ENCODE measurements at places on chromosomes 3 and 15.

GRCh38 chr3:72421786-72422185 lies 426.5 kb downstream of the SHQ1 start:
- DNase-seq = no peak

- no peak for DNase-seq
Measured at GRCh38 chr15:49848282-49848724, 227.5 kb downstream of the DTWD1 start.

DNA sequence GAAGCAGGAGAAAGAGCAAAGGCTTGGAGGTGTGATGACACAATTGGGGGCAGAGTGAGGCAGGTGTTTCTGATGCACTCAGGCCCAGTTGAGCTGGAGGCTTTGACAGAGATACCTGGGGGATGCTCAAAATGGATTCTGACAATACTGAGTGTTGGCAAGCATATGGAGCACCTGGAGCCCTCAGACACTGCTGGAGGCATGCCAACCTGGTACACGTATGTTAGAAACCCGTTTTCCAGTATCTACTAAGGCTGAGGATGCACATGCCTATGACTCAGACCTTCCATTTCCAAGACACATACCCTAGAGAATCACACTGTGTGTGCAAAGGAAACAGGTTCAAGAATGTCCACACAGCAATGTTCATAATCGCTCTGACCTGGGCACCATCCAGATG lies 58.7 kb downstream of the WNT7A start:
- DNase-seq = no peak

DNA sequence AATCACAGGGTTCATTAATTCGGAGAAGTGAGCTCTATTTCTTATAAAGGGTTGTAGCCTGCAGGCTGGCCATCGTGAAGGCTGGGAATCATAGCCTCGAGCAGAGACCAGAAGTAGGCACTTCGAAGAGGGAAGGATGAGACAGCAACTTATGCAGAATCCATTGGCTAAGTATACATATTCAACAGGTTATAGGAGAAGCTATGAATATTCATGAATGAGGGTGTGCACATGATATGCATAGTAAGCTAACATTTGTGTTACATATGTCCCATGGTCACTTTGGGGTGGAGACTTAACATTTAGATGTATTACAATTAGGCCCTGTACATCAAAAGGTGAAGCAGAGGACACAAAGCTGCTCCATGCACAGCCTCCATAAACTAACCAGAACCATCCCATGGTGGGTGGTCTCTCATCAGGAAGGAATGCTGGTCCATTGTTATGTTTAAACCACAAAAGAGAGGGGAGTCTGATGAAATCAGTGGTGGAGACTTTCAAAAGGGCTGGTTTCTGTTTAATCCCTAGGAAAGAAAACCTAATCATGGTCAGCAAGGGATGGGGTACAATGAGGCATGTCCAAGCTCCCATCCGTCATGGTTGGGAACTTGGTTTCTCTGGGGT lies 80.8 kb upstream of the FHIT start:
- DNase-seq = no peak

GRCh38 chr3:186239321-186239720 lies 122.7 kb downstream of the DGKG start:
- DNase-seq = no peak

GRCh38 chr3:83662381-83662960 lies 1296.3 kb upstream of the CADM2 start:
- DNase-seq = no peak

DNA sequence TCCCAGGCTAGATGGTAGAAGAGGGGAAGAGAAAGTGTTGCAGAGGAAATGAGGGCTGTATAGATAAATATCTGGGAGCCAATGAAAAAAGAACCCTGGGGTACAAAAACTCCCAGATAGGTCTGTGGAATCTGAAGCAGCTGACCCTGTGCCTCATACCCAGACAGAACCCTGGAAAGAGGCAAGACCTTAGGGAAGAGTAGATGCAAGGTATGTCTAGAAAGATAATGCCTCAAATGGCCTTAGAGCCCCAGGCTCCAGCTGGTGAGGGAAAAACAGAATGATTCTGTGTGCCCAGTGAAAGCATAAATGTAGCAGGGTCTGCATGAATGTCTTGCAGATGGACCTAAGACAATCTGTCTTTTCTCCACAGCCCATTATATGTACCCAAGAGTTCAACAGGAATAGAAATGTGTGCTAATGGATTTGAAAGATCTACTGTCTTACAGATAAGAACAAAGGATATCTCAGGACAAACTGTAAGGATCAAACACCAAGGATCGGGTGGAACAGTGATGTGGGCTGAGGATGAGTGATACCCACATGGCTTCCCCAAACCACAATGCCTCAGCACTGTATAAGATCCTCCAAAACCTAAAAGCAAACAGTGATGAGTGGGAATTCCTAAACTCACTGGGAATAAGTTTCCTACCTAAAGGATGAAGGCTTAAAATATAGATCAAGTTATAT lies 58.8 kb downstream of the NCEH1 start:
- DNase-seq = no peak

DNA sequence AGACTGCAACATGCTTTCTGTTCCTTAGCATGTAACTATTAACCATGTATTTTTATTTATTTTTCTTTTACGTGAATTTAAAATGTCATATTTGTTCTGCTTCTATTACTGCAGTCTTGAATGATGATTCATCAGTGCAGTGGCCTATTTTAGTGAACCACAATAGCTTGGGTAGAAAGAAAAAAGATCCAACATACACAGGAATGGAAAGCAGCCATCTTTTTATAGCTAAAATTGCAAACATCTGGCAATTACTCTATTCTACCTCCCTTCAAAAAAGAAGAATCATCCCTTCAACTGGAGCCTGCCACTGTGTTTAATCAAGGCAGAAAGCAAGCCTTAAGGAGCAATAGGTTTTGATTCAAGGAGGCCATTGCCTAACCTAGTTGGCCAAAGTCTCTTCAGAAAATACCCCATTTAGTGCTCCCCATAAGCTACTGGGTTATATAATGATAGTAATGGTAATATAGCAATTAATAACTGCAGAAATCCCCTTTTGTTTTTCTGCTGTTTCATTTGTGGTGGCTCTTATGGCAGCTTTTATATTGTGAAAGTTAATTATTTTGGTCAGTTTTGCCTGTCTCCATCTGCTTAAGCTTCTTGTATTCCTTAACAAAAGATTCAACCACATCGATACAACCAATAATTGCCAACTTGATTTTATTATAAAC lies 267.3 kb downstream of the LPP start:
- DNase-seq = no peak

GRCh38 chr3:101936419-101937356 lies 87.4 kb downstream of the NFKBIZ start:
- no peak for DNase-seq

- DNase-seq = no peak
Measured at GRCh38 chr3:175150812-175151401, 291.8 kb downstream of the NAALADL2 start.

DNA sequence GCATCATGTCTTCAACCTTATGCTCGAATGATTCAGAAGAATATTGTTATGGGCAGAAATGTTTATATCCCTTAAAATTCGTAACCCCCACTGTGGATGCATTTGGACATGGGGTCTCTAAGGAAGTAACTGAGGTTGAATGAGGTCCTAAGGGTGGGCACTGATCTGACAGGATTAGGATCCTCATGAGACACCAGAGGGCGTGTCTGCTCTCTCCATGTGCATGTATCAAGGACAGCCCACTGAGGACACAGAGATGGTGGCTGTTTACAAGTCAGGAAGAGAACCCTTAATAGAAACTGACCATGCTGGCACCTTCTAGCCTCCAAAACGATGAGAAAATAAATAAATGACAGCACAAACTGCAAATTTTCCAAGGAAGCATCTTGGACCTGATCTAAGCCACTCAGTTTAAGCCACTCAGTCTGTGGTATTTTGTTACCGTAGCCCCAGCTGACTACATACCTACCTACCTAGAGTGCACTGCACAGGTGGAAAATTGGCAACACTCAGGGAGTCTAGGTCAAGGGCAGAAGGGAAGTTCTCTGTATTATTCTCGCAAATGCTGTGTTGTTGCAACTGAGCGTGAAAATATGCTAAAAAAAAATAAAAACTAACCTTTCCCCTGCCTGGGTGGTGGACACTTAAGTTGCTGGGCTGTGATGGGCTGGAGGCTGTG lies 126.6 kb downstream of the TJP1 start:
- no peak for DNase-seq

- DNase-seq = no peak
Measured at GRCh38 chr3:64353226-64353625, 128.0 kb upstream of the PRICKLE2 start.

DNA sequence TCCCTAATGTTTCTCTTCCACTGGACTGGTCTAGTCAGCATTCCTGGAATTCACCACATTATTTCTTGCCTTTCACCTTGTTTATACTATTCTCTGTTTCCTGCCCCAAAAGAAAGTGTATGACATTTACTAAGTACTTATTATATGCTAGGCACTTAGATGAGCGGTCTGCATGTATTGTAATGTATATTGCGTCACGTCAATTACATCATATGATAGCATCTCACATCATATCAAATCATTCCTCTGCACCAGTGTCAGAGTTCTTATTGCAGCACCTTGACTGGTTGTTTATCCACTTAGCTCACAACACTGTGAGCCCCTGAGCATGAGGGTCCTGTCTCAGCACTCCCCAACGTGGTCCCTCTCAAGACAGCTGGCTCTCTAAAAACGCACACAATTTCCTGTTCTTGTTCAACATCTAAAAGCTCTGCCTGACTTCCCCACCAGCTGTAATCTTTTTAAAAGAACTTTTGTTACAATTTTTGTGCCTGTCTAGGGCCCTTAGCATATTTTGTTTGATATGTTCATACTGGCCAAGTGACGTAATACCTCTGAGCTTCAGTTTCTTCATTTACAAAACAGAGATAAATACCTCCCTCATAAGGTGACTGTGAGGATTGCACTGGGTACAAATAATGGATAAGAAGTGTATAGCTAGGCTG lies 58.8 kb downstream of the ARHGAP31 start:
- no peak for DNase-seq

DNA sequence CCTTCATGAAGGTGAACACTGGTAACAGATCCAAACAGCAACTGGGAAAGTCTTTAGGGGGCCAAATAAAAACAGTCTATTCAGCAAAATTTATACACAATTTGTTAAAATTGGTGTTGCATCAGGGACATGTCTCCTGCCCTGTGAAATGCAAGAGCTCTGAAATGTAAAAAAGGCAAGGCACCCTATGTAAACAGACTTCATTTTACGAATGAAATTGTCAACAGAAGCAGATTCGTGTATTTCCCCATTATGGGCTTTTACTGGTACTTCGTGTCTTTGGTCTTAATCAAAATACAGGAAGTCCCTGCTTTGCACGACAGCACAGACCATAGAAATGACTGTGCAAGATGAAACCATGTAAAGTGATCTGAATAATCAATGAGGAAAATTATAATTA lies 127.3 kb upstream of the THBS1 start:
- DNase-seq = no peak

- no peak for DNase-seq
Measured at GRCh38 chr3:52923963-52924362, 26.6 kb upstream of the STIMATE start.

- DNase-seq = no peak
Measured at GRCh38 chr3:18593231-18593630, 168.1 kb upstream of the SATB1 start.

GRCh38 chr3:102466001-102466400 lies 31.2 kb downstream of the ZPLD1 start:
- no peak for DNase-seq

- DNase-seq = no peak
Measured at GRCh38 chr15:83166218-83166617, 41.4 kb downstream of the HDGFL3 start.

- DNase-seq = no peak
Measured at GRCh38 chr3:50392101-50392715, 32.9 kb upstream of the TMEM115 start.

- no peak for DNase-seq
Measured at GRCh38 chr3:22371036-22371435, 620.0 kb upstream of the ZNF385D start.

DNA sequence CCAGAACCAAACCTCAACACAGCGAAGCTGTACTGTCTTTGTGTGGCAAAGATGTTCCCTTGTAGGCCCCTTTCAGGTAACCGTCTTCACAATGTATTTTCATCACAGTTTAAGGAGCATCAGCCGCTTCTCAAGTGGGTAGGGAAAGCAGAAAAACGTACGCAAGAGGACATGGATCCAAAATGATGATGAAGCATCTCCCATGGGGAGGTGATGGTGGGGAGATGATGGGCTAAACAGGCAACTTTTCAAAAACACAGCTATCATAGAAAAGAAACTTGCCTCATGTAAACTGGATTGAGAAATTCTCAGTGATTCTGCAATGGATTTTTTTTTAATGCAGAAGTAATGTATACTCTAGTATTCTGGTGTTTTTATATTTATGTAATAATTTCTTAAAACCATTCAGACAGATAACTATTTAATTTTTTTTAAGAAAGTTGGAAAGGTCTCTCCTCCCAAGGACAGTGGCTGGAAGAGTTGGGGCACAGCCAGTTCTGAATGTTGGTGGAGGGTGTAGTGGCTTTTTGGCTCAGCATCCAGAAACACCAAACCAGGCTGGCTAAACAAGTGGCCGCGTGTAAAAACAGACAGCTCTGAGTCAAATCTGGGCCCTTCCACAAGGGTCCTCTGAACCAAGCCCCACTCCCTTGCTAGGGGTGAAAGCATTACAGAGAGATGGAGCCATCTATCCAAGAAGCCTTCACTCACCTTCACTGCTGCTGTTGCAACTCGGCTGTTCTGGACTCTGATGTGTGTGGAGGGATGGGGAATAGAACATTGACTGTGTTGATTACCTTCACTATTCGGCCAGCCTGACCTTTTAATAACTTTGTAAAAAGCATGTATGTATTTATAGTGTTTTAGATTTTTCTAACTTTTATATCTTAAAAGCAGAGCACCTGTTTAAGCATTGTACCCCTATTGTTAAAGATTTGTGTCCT lies 60.0 kb downstream of the AAGAB start:
- DNase-seq = no peak

DNA sequence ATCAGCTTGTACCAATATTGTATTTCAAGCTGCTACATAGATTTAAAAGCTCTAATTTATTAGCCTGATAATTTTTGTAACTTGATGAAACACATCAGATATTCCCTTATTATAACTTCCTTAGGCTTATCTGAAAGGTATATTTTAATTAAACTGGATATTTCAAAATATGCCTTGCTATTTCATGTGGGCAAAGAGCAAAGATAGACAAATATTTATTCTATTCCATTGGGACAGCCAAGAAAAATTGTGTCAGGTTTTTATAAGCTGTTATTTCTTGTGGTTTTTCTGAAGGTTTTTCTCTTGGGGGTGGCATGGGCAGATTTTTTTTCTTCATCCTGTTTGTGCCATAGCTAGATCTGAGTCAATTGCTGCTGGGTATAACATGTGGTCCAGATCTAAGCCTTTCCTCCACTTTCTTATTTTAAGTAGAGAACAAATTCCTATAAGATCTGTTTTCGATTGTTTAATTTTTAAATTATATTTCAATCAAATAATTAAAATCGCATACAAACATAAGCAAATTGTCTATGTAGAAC lies 249.5 kb downstream of the NAALADL2 start:
- no peak for DNase-seq

- no peak for DNase-seq
Measured at GRCh38 chr3:183695569-183696364, 1.8 kb upstream of the YEATS2 start.

- no peak for DNase-seq
Measured at GRCh38 chr3:157248590-157249422, 88.9 kb upstream of the CCNL1 start.
